RWPE2 (cell line): ENCODE measurements at places on chromosomes 3 and 15.

- DNase-seq, result no peak
Measured at GRCh38 chr3:152200476-152201420, 68.0 kb upstream of the MBNL1 start.

DNA sequence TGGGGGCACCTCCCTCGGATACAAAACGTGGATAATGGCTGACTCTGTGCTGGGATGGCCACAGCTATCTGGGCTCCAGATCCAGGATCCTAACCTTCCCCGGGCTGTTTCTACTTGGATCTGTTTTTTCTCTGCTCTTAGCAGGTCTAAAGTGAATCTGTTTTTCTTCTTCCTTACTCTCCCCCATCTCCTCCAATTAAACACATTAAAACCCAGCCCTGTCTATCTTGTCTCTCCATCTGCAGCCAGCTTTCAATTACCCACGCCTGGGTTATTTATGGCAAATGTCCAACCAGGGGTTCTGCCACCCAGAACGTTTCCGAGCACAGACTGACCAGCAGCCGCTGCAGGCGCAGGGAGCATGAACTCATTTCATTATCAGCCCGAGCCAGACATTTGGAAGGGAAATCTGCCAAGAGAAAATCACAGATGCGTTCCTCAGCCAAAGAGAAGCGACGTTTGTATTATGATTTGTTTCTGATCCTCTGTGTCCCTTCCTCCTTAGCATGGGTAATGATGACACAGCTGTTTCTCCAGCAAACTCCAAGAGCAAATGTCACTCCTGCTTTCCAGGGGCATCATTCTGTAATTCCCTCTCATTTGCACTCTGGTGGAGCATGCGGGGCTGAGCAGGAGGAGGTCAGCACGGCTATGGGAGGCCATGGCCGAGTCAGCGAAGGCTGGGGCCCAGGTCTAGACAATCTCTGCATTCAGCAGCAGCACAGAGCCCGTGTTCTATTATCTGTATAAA lies 42.0 kb downstream of the UMPS start:
- no peak for DNase-seq

GRCh38 chr3:71528816-71529215 lies 54.7 kb downstream of the FOXP1 start:
- no peak for DNase-seq

DNA sequence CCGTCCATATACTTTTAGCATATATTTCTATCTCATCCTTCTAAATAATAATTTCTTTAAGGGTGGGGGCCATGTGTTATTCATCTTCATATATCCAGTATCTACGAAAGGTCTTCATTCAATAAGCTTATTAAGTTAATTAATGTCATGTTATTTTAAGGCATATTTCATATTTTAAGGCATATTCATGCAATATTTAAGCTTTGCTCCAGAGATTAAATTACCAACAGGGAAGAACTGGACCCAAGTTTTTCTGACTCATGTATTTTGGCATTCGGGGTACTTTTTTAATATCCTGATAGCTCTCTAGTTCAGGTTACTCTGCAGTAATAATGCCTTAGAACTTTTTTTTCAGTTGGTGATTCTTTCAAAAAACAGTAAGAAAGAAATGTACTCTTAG lies 27.4 kb downstream of the PHC3 start:
- no peak for DNase-seq

- no peak for DNase-seq
Measured at GRCh38 chr3:39284457-39284881, 4.6 kb upstream of the CX3CR1 start.

GRCh38 chr3:14678015-14678503 lies 3.1 kb downstream of the C3orf20 start:
- no peak for DNase-seq

- DNase-seq, result no peak
Measured at GRCh38 chr3:7669641-7670040, 808.7 kb downstream of the GRM7 start.
